ENCODE measurements at places on chromosomes 6 and 20.

DNA sequence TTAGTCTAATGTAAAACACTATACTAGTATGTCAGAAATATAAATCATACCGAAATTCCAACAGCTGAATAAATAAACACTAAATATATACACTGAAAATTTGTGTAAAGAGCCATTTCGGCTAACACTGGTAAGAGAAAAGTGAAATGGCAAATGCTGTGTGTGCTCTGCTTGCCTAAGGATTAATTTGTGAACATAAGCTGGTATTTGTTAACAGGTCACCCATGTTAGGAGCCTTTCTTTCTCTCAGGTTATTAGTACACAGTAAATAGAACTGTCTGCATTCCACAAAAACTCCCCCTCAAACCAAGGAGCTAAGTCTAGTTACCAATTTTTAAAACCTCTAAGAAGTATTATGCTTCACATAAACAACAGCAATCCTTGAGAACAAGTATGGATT lies 27.0 kb downstream of the ELOVL5 start:
- no peak for DNase-seq

DNA sequence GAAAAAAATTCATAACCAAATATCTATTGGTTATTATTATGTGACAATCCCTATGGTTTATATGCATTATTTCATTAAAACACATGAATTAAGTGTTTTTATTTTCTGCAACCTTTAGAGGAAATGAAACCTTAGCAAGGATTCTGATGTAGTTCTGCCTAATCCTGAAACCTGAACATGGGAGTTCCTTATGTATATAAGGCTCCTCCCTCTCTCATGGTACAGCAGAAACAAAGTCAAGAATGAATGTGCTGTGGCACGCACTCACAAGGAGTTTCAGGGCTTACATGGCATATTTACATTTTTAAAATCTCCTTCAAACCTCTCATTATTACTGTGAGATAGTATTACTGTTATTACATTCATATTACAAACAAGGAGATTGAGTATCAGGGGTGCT lies 426.4 kb upstream of the CITED2 start:
- no peak for DNase-seq

DNA sequence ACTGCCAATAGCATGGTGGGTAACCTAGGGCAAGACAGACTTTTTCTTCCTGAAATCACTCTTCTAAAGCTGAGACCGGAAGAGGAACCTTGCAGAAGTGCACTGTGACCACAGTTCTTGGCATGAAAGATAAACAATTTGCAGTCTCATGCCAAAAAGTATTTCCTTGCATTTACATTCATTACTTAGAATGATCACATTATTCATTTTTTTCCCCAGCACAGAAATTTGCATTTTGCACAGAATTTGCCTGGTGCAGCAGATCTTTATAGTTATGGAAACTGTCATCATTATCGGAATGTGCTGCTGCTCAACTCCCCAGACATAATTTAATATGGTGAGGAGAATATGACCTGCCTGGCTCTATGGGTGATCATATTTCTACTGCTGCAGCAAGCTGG lies 42.2 kb upstream of the EDN3 start:
- no peak for DNase-seq

GRCh38 chr6:157747370-157747769 lies 75.7 kb upstream of the SNX9 start:
- DNase-seq = no peak

DNA sequence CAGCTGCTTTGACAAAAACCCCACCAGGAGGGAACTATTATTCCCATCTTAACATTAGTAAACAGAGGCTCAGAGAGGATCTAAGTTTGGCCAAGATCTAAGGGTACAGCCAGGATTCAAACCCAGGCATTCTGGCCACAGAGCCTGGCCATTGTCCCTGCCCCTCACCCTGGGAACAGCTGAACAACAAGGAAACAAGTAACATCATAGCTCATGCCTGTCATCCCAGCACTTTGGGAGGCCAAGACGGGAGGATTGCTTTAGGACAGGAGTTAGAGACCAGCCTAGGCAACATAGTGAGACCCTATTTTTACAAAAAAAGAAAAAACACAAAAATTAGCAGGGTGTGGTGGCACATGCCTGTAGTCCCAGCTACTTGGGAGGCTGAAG lies 27.5 kb downstream of the TOX2 start:
- DNase-seq = no peak

DNA sequence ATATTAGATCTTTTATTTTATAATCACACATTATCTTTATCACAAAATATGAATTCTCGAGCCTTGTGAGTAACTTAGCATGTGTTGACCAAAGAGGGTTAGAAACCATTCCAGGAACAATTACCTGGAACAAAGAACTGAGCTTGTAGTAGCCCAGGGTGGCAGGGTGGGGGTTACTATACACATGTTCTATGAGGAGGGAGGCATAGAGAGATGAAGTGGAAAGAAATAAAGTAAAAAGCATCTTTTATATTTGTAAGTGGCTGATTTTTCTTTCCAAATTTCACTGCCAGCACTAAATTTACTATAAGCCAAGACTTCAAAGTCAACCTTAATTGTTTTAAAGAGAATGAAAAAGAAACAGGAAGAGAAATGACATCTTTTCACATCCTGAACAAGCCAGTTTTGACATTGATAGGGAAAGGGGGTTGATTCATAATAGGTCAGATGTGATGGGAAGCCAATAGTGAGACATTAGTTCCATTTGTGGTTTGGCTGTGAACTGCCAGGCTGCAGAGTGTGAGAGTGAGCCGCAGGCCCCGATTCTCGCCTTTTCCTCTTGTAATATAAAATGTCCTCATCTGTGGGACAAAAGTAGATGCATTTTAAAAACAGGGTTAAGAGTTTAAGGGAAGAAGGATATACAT lies 52.7 kb upstream of the MYB start:
- no peak for DNase-seq

DNA sequence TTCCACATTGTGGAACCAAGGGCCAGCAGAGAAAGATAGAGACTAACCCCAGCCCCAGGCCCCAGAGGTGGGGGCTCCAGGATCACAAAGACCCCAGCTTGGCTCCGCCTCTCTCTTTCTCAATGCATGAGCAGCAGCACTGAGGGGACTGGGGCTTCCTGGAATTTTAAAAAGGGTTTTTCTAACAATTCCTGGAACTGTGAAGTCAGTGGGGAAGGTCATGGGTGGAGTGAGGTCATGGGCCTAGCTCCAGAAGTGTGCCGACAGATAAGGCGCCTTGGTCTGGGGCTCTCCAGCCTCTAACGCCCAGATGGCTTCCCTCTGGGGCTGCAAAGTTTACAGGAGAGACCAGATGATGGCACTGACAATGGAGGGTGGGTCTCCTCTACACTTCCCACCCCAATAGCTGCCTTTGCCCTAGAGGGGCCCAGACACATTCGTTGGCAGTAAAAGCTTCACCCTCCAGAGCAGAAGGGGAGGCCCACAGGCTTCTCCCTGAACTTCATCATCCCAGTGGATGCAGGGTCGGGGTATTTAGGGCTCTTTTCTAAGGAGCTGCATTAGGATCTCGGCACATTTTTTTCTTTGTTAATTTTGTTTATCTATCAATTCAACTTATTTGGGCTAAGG lies 46.9 kb upstream of the CD93 start:
- DNase-seq = no peak

DNA sequence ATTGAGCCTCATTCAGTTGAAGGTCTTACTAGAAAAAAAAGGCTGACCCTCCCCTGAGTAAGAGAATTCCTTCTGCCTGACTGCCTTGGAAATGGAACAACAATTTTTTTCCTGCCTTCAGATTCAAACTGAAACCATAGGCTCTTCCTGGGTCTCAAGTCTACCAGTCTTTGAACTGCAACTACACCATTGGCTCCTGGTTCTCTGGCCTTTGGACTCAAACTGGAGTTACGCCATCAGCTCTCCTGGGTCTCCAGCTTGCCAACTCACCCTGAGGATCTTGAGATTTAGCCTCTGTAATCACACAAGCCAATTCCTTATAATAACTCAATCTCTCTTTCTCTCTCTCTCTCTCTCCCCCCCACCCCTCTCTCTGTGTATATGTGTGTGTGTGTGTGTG lies 36.0 kb upstream of the SNX9 start:
- no peak for DNase-seq

DNA sequence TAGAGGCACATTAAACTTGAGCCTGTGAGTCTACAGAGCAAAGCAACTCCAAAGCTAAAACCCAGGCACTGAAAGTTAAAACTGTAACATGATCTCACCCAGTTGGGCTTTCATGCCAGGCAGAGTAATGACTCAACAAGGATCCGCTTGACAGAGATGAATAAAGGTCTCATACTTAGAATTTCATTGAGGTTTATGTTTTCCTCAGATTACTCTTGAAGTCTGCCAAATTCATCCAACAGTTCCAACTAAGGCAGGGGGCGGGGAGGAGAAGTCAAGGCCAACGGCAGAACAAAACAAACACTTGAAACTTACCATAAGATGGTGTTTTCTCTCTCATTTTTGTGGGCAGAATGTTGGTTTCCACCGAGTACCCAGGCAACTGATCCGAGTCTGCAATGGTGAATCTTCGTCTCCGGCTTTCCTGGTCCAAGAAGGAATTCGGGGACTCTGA lies 54.0 kb upstream of the IPCEF1 start:
- DNase-seq = no peak

DNA sequence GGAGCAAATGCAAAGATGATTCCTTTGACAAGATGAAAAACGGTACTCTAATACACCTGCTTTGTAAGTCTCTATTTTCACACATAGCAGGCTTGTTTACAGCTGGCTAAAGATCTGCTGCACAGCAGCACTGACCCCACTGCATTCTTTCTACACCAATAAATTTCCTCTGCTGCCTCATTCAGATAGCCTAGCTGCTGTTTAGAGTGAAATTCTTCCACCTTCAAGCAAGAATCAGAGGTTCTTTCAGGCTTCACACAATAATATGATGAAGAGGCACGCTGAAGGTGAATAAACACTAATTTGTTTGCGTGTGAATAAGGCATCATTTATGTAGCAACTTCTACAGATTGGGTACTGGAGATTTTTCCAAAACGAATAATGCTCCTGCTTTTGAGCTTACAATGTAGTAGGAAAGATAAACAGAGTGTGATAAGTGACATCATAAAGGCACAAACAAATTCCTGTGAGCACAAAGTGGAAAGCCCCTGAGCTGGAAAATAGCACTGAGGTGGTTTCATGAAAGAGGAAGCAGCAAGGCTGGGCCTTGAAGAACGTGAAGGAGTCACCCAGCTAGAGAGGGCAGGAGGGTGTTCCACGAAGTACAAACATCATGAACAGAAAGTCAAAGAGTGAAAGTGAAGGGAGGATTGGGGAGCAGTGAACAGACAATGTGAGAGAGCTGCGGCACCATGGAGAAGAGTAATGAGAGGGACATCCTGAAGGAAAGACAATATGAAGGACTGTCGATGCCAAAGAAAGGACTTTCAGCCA lies 543.4 kb downstream of the CD83 start:
- DNase-seq = peak; percentile 86

DNA sequence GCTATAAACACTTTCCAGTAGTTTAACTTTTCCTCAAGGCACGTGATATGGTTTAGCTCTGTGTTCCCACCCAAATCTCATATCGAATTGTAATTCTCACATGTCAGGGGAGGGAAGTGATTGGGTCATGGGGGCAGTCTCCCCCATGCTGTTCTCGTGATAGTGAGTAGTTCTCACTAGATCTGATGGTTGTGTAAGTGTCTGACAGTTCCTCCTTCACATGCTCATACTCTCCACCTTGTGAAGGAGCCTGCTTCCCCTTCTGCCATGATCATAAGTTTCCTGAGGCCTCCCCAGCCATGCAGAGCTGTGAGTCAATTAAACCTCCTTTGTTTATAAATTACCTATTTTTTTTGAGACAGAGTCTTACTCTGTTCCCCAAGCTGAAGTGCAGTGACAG lies 127.9 kb downstream of the DTNBP1 start:
- DNase-seq = no peak

DNA sequence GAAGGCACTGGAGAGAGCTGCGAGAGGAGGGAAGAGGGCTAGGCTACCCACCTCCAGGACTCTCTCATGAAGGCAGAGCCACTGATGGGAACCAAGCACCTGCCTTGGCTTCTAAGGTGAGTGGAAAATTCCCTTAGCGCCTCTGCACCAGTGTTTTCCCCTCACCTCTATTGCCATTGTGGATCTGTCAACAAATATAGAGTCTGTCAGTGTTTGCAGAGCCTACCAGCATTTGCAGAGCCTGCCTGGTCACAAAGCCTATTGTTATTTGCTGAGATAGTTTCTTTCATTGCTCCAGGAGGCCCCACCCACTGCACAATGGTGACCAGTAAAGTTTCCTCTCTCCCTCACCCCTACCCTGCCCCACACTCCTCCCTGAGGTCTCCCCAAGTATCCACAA lies 141.9 kb downstream of the MRPL14 start:
- no peak for DNase-seq

- DNase-seq = no peak
These were observed 32.4 kb downstream of the REV3L start for GRCh38 chr6:111450636-111451035.

- no peak for DNase-seq
These were observed 660.4 kb upstream of the FLRT3 start for GRCh38 chr20:14997791-14998190.

- peak; percentile 39 for DNase-seq
These were observed 13.6 kb upstream of the WFDC8 start for GRCh38 chr20:45592574-45593189.

DNA sequence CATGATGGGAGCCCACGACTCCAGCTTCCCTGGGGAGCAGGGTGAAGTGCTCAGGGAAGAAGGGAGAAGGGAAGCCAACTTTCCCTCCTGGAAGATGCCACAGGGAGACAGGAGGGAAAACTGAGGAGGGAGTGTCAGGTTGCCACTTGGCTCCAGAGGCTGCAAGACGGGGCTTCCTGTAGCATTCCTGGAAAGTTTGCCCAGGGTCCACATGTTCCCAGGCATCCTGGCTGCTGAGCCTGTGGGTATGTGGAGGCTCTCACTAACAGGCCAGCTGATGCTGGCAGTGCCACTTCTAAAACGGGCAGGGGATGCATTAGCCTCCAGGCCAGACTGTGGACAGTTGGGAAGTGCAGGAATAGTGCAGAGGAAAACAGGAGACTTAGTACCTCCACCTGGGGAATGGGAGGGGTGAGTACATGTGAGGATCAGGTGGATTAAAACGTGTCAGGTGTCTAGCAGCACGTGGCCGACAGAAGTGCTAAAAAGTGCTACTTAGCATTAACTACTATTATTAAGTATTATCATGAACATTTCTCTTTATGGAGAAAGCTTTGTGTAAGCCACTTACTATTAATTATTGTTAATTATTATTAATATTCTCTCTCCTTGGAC lies 33.2 kb downstream of the BANF2 start:
- no peak for DNase-seq

DNA sequence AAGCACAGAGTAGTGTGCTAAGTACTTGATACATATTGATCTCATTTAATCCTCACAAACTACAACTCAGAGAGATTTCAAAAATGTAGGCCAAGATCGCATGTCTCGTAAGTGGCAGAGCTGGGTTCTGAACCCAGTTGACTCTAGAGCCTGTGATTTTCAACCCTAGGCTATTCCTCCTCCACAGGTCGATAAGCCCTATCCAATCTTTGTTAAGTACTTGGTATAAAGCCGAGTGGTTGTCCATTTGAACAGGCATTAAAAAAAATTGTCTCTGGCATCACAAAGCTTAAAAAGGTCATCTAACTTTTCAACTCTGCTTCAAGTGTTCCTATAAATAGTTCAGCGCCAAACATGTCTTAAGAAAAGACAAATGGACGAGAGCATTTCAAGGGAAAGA lies 37.4 kb downstream of the LYRM4 start:
- no peak for DNase-seq

- DNase-seq = no peak
These were observed 158.4 kb downstream of the ANKRD60 start for GRCh38 chr20:58069796-58070663.

GRCh38 chr6:142697922-142698321 lies 247.1 kb downstream of the HIVEP2 start:
- DNase-seq = no peak

GRCh38 chr20:43836790-43837189 lies 77.9 kb upstream of the TOX2 start:
- no peak for DNase-seq
